Hippocampal formation (tissue), 2 donors: ENCODE measurements at places on chromosomes 5 and 9.

GRCh38 chr5:181127456-181127855 is 3.5 kb downstream of the OR2V1 start:
- no peak for DNase-seq

- no peak for DNase-seq
Observed at GRCh38 chr9:87088621-87089365, 141.5 kb upstream of the GAS1 start.

GRCh38 chr5:67542479-67542878 is 345.9 kb upstream of the CD180 start:
- DNase-seq = no peak

DNA sequence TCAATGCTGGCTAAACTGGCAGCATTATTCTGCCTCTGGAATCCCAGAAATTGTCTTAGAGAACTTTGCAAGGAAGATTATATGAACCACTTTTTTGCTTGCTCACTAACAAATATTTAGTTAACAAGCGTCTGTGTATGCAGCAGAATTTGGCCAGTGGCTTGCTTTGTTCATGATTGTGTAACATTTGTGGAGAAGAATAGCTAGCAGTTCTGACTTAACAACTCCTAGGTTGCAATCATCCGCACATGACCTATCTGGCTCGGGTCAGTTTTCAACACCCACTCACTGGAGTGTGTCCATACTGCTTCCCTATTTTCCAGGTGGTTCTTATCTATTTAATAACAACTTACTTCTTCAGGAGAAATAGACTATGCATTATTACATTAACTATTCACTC is 98.5 kb downstream of the SNX18 start:
- DNase-seq = no peak

DNA sequence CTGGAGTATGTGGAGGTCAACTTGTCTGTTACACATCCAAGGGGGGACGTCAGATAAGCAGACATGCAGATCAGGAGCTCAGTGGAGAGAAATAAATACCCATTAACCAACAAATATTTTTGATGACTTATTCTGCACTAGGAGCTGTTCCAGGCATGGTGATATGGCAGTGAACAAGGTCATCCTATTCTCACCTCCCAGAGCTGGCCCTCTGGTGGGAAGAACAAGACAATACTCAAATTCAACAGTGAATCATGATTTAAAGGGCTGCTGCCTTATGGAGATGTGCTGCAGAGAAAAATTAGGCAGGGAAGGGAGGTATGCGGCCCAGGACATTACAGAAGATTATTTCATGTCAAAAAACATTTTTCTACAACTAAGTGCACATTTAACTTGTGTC is 36.5 kb downstream of the SYK start:
- no peak for DNase-seq

- DNase-seq = no peak
Observed at GRCh38 chr9:36870960-36871359, 163.1 kb downstream of the PAX5 start.

GRCh38 chr9:72685911-72686310 is 164.5 kb downstream of the TMC1 start:
- DNase-seq = no peak

DNA sequence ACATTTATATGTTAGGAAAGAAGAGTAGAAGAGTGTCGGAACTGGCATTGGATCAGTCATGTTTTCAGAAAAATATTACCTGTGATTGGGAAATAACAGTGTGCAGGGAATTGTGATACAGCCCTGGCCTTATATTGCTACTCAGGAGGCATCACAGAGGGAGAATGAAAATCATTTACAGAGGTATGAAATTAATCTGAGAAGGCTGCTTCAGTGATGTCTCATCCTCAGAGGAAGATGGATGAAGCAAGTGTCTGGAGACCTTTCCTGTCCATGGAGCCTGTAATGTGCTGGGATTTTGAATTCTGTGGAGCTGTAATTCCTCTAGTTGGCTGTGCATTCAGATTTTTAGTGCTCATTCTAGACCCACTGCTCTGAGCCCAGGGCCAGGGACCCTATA is 3.8 kb downstream of the ACTBL2 start:
- no peak for DNase-seq

- no peak for DNase-seq
Observed at GRCh38 chr5:10364186-10364689, 10.7 kb downstream of the MARCHF6 start.

GRCh38 chr9:4138180-4138579 is 161.7 kb downstream of the GLIS3 start:
- no peak for DNase-seq

DNA sequence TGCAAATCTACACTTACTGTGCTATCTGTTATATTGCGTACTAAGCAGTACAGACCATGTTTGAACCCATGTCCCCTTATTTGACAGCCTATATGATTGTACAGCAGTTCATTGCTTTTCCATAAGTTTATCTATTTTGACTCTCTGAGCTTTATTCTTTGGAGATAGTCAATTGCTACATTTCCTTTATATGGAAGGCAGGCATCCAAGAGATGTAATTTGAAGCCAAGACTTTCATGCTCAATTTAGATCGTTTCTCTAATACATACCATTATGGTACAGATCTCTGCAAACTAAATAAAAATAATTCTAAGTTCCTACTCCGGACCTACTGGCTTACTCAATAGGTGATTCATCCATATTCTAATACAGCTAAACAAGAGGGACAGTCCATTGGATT is 424.8 kb downstream of the TMEM38B start:
- no peak for DNase-seq

DNA sequence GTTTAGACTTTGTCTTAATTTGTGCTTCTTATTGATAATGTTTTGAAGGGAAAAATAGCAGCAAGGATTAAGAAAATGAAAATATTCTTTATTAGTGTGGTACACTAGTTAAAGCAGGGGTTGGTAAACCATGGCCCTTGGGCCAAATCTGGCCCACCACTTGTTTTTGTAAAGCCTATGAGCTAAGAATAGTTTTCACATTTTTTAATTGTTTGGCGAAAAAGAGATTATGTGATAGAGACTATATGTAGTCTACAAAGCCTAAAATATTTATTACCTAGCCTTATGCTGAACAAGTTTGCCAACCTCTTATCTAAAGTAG is 57.2 kb downstream of the KCNN2 start:
- DNase-seq = no peak

GRCh38 chr9:27384262-27385014 is 87.5 kb upstream of the EQTN start:
- DNase-seq = no peak

- DNase-seq = no peak
Observed at GRCh38 chr5:142794537-142794936, 24.4 kb downstream of the ARHGAP26 start.

DNA sequence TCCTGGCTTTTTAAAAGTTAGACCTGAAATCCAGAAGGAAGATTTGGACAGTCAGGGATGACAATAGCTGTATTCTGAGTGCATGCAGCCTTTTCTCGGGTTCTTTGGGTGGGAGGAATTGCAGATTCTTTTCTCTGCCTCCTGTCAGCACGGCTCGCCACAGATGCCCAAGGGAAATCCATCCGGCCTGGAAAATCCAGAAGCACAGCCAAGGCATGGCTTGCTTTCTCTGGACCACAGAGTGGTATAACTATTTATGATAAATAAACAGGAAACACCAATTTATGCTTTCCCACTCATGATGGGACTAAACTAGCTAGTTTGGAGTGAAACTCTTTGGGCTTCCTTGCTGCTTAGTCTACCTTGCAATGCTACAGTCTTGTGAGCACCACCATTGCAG is 59.1 kb downstream of the C9orf152 start:
- no peak for DNase-seq

DNA sequence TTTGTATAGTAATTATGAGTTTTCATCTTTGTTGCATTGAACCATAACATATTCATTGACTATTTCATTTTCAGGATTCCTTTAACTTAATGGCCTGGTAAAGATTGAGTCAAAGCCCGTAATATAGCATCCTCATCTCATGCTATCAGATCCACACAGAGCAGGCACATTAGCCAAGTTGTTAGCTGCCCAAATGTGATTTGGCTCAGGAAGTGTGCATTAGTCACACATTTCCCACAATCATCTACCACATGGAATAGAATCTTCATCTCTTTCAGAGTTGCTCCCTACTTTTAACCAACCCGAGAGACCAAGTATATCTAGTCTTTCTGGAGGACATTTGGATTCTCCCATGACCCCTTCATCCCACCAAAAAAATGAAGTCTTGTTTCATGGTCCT is 481.0 kb upstream of the PTGER4 start:
- no peak for DNase-seq

- DNase-seq = no peak
Observed at GRCh38 chr9:94999832-95000231, 273.3 kb downstream of the AOPEP start.

GRCh38 chr5:147732291-147732883 is 50.1 kb downstream of the JAKMIP2 start:
- DNase-seq = peak; percentile 46

GRCh38 chr9:34507556-34507955 is 15.2 kb downstream of the ENHO start:
- DNase-seq = no peak

DNA sequence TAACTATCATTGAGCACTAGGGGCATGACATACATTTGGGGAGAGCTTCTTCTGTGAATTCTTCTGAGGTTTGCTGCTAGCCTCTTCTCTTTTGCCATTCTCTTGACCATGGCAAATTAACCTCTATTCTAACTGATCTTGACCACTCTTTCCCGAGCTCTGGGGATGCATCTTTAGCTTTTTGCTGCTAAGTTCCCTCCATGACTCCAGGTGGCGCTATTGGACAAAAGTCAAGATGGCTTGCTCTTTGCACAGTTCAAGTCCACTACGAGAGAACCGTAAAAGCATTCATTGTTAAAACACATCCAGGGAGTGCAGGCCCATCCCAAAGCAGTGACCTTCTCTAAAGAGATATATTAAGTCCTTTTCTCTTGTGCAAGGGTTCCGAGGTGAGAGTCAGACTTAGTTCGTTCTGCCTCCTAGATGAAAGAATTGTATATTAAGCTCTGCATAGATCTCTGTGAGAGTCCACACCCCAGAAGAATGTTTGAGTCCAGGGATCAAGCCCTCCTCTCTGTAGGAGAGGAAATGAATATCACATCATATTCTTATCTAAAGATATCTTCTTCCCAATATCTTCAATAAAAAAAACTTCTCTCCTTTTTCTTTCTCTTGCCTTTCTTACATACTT is 1152.9 kb upstream of the CDH6 start:
- DNase-seq = peak; percentile 38

DNA sequence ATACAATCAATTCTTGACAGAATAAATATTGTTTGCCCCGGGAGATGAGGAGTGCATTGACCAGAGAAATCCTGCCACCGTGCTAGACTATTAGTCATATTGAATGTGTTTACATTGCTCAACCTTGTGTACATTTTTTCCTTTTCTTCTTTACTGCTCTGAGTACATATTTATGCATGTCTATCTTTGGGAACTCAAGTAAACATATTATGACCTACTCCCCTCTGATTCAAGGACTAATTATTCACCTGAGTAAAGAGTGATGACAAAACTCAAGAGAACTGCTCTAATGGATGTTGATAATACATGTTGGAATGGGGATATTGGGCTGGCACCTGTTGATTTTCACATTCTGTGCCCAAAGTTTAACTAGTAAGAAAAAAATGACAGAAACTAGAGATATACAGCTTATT is 3.9 kb upstream of the SPINK1 start:
- DNase-seq = no peak

DNA sequence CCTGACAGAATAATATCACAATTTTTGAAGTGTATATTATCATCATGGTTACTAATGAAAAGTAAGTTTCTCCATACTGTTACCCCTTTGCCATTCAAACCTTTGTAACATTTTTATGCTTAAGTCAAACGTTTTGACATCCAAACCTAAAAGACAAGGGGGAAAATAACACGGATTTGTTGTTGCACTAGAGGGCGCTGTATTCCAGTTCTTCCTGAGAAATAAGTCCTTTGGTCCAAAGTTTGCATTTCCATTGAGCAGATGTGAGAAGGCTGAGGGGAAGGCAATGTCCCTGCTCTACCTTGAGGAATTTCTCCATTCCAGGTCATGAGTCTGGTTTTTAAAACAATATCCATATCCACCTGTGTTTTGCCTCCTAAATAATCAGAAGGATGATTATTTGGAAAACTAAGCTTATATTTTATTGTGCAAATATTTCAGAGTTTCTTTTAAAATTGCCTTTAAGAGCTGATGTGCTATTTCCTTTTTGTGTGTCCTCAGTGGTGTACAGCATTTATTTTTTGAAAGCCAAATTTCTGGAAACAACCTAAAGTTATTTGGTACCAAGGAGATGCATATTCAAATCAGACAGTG is 9.7 kb downstream of the LECT2 start:
- DNase-seq = no peak

DNA sequence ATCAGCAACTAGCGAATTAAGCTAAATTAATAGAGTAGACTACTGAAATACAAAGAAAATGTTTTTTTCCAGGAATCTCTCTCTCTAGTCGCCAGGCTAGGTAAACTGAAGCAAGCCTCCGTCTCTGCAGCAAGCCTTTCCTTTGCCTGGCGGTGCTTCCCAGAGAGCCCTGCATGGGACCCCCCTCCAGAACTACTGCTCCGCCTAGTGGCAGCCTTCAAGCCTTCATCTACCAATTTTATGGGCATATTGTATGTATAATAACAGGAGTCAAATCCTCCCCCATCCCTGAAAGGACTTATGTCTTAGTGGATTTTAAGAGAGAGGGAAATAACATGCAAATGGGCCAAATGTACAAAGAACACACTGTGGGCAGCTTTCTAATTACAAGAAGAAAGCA is 241.9 kb downstream of the SAXO1 start:
- no peak for DNase-seq

- no peak for DNase-seq
Observed at GRCh38 chr5:150641006-150641570, 628 bp downstream of the SYNPO start.

GRCh38 chr9:22440841-22441240 is 5.8 kb upstream of the DMRTA1 start:
- DNase-seq = no peak

DNA sequence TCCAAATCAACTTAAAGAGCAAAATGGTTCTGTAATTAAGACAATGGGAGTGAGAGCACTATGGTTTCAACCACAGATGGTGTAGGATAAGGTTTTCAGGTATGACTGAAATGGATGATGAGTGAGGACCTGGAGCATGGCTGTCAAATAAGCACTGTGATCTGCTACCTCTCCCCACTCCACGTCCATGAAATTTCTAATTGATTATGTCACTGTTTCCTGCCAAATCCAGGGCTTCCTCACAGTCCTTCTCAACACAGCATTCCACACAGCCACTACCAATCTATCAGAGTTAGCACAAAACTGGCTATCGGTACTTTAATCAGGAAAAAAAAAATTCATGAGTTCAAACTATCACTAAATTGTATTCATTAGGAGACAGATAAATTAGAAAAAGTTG is 420.4 kb upstream of the WWC1 start:
- no peak for DNase-seq

- no peak for DNase-seq
Observed at GRCh38 chr5:158434749-158435148, 575.8 kb upstream of the CLINT1 start.
